ENCODE measurements at places on chromosomes 2 and 18.

DNA sequence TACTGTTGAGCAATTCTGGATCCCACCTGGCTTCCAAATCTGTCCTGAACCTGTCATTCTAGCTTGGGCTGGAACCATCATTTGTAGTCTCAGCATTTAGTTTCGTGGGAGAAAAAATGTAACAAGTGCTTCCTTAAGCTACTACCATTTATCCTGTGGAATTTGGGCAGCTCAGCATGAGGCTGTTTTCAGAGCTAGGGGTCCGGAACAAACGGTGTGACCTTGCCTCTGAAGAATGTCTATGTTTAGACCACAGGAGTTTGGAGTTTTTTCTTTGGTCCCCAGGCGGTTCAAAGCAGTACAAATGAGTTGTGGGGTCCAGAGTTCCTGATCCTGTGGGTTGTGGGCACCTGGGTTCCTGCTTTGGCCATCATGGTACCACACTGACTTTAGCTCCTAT lies 59.1 kb upstream of the TMEM178A start:
- no peak for DNase-seq

DNA sequence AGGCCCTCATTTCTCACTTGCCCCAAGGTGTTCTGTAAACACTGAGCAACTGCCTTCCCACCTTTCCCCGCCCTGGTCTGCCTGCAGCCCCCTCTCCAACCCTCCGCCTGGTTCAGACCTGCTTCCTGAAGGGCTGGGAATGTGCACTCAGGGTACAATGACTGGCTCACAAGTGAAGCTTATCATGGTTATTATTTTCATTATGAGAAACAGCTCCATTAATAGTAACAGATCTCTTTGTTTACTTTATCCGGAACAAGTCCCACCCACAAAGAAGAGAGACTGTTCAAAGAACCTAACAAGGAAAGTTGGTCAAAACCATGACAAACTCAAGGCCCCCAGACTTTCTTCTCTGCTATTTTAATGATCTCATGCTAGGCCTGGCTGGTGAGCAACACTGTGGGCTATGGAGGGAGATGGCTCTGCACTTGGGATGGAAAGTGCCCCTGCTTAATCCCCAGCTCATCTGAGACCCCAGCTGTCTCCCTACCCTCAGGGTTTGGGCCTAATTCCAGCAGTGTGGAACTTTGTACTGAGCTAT lies 36.7 kb downstream of the ARHGAP25 start:
- DNase-seq, result no peak

- DNase-seq, result no peak
Measured at GRCh38 chr2:53755121-53755520, 12.5 kb upstream of the CHAC2 start.

- DNase-seq, result no peak
Measured at GRCh38 chr2:45647356-45647755, 4.1 kb upstream of the PRKCE start.

DNA sequence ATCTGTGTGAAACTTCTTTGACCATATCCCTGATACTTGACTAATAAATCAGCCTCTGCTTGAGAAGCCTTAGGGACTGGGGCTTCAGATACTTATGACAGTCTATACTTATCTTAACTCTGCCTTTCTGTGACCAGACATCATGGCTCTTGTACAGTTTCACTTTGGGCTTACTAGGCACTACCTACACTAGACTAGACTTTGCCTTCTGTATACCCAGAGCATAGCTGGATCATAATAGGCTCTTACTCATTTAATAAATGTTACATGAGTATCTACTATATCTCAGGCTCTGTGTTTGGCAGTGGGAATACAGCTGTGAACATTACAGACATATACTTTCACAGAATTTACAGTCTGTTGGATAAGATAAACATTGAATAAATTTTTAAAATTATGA lies 9.0 kb downstream of the UGP2 start:
- no peak for DNase-seq

DNA sequence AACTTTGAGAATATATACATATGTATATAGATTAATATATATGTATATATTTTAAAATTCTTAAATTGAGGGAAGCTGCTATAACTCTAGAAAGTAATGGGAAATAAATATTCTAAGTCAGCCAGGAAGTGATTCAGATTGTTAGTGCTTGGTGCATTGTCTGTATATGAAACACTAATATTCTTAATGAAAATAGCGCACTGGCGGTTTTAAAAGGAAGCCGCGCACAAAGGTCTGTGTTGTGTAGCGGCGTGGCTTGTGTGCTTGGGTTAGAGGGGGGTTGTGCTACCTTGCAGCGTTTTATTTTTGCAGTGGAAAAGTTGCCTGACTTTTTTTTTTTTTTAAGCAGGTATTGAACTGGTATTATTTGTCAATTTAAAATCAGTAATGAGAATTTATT lies 11.3 kb downstream of the TSHZ1 start:
- DNase-seq, result no peak

DNA sequence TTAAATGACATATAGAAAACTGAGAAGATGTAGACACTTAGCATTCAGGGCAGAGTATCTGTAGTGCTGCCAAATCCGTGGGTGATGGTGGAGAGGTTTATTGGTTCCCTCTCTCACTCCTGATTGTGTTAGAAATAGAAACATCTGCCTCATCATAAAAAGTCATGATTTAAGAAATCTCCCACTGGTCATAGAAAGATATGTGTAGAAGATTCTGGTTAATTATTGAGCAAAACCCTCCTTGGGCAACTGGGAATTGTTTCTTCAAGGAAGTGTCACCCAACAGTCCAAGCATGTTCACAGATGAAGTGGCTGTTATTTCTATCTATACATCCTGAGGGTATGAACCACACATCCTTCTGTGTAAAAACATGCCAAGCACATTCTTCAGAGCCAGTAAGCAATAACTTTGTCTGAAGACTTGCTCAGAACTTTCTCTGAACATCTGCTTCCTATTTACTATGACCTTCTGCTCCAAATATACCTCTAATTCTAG lies 33.6 kb upstream of the CHRNA1 start:
- DNase-seq, result no peak

GRCh38 chr2:219525533-219526232 lies 11.4 kb downstream of the ASIC4 start:
- DNase-seq, result no peak

DNA sequence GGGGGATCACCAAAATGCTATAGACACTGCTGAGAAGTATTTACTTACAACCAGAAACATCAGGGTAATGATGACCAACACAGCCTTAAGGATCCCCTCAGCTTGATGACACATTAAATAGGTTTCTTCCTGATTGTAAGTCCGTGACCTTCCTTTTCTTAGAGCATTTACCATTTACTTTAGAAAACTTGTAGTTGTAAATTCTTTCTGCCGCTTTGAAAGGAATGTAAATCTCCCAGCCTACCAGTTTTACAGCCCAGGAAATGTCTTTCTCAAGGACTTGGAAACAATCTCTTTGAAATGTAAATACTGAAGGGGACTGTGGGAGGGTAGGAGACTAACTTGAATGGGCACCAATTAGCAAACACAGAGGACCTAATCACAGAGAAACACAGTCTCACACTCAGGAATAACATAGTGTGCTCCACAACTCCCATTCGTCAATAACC lies 278.6 kb downstream of the DSC3 start:
- DNase-seq, result no peak

- DNase-seq, result no peak
Measured at GRCh38 chr2:33209976-33210375, 263.2 kb downstream of the LTBP1 start.

GRCh38 chr2:62229082-62229605 lies 33.2 kb downstream of the B3GNT2 start:
- no peak for DNase-seq

- no peak for DNase-seq
Measured at GRCh38 chr2:71864085-71864484, 283.6 kb downstream of the CYP26B1 start.

- no peak for DNase-seq
Measured at GRCh38 chr2:218732052-218732760, 21.6 kb downstream of the TTLL4 start.

DNA sequence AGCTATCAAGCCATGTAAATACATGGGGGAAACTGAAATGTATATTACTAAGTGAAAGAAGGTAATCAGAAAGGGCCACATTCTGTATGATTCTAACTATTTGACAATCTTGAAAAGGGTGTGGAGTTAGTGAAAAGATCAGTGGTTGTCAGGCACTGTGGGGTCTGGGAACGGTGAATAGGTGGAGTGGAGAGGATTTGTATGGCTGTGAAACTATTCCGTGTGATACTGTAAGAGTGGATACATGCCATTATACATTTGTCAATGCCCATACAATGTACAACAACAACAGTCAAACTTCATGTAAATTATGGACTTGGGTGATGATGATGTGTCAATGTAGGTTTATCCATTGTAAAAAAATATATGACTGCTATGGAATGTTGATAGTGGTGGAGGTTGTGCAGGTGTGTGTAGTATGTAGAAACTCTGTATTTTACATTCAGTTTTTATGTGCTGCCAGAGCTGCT lies 1116.2 kb downstream of the SUCLG1 start:
- no peak for DNase-seq

GRCh38 chr2:98028931-98029717 lies 33.4 kb upstream of the TMEM131 start:
- DNase-seq, result no peak

- peak; percentile 6 for DNase-seq
Measured at GRCh38 chr2:190627448-190628412, 21.2 kb upstream of the NAB1 start.

DNA sequence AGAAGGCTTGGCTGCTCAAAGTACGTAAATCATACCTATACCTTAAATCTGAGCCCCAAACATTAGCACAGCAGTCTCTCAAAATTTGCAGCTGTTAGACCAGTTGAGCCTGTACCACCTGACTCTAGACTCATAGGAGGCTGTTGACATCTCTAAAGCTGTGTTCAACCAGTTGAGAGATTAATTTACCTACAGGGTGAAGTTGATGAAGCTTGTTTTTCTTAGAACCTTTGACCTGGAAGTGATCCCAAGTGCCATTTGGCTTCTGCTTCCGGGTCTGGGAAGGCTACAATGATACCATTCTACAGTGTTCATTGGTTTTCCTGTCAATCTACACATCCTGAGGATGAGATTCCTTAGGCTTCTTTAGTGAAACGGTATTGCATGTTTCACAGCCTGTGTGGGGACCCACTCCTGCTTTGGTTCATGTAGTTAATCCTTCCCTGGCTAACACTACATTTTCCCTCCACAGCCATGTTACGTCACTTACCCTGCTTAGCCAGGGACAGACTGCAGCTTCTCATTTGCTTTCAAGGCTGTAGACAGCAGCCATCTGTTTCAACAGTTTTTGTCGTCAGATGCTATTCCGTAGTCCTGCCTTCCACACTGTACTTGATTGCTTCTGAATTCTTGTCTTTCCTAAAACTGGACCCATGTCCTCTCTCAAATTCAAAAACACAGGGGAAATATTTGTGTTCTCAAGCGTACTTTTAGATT lies 4.7 kb upstream of the IL1RL2 start:
- no peak for DNase-seq

DNA sequence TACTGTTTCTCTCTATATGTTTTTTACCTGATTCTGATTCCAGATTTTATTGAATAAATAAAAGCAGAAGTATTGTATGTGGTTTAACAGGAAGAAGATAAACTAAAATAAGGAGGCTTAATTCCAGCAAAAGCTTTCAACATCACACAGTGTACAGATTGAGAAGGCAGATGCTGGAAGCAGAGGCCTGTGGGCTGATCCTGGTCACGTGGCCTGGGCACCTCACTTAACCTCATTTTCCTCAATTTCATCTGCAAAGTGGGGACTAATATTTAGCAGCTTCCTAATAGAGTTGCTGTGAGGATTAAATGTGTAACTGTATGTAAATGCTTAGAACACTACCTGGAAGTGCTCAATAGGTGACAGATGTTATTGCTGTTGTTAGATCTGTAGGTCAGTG lies 58.0 kb downstream of the CDCA7 start:
- no peak for DNase-seq

GRCh38 chr2:140624200-140624599 lies 1506.6 kb downstream of the LRP1B start:
- DNase-seq, result no peak

DNA sequence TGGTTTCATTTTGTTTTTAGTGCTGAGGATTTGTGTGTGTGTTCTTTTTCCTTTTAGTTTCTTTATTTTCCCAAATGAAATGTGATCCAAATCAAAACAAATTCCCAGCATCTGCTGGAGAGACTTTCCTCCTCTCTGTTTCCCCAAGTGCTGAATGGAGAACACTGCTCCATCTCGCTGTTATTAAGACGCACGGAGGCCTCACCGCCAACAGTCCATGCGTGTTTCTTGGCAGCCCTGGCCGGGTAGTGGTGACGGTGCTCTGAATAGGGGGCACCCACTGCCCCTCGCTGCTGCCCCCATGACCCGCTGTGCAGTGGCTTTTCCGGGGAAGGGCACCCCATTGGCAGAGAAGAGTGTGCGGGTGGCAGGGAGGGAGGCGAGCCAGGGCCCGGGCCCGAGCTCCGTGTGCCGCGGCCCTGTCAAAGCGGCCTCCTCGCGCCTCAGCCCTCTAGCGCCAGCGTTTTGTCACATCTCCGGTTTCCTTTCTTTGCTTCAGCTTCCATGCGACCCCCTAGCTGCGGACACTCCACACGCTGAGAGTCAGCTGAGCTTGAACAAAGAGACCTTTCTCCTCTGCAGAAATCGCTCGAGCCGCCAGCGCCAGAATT lies 473.7 kb upstream of the SALL3 start:
- no peak for DNase-seq

- DNase-seq, result no peak
Measured at GRCh38 chr2:126645211-126645618, 10.7 kb upstream of the GYPC start.

DNA sequence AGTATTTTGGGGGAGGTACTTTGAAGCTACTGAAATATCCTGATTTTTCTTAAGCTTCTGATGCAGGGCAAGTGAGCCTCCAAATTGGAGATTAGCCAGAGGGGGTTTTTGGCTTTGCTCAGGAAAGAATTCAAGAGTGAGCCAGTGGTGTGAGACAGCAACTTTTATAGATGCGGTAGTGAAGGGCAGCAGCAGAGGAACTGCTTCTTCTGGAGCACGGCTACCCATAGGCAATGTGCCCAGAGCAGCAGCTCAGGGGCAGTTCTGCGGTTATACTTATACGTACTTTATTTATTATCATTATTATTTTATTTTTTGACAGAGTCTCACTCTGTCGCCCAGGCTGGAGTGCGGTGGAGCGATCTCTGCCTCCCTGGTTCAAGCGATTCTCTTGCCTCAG lies 19.8 kb upstream of the NT5DC4 start:
- DNase-seq, result no peak

GRCh38 chr2:182101263-182101662 lies 115.6 kb downstream of the PPP1R1C start:
- no peak for DNase-seq

DNA sequence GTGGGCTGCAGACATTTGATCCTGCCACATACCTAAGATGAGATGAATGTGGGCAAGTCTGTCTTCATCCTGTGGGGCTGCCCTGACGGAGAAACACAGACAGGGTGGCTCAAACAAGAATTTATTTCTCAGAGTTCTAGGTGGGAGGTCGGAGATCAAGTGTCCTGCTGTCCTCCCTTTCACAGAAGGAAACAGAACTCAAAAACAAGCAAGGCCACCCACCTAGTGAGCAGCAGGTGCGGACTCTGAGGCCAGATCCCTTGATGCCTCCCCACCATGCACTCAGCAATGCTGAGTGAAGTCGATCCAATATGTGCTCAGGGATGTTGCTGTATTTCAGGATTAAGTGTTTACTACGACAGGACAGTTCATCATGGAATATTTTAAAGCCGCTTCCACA lies 63.0 kb upstream of the SNTG2 start:
- DNase-seq, result no peak

- no peak for DNase-seq
Measured at GRCh38 chr18:56835331-56835730, 184.2 kb downstream of the WDR7 start.
